ENCODE measurements at places on chromosomes 4 and X.

GRCh38 chr4:106583567-106583966 lies 215.0 kb upstream of the GIMD1 start:
- peak; percentile 92 for DNase-seq

DNA sequence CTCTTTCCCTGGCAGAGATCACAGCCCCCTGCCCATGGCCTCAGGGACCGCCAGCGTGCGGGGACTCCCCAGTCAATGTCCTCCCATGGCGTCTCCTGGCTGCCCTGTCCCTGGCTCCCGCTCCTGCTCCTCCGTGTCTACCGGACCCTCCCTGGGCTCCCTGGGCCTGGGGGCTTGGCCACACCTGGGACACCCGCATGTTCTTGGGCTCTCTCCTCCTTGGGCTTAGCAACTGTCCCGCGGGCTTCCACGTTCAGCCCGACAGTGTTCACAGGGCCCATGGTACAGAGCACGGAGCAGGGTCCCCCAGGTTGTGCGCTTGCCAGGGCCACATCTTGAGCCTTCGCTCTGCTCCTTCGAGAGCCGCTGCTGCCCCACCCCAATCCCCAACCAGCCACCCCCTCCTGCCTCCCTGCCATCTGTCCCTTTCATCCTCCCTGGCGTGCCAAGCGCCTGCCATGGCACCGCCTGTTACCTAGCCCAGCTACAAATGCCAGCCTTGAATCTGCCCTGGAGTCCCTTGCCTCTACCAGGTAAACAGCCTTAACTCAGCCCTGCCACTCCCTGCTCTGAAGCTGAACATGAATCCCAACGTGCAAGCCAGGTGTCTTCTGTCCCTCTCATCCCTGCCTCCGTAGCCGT lies 3.9 kb downstream of the AVPR2 start:
- DNase-seq = no peak

DNA sequence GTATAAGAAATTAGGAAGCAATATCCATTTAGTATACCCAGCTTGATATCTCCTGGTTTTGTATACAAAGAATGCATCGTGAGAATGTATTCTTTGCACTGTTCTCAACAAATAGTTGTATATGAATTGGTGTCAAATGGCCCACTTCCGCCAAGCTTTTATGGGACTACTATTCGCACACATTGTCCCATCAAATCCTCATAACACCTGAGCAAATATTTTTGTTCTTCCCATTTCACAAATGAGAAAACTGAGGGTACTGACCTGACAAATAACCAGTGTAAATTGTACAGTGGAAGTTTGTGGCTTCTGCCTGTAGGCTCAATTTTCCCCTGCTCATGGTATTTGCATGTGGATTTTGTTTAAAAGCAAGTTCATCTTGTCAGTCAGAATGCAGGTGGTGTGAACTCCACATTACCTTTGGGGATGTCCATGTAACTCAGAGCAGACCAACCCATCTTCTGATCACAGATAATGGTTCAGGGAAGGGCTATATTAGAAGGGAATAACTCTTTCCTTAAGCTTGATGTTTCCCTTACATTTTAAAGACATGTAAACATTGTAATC lies 51.5 kb upstream of the FAM241A start:
- no peak for DNase-seq

- no peak for DNase-seq
Observed at GRCh38 chrX:113959912-113960626, 623.8 kb upstream of the HTR2C start.

- DNase-seq = no peak
Observed at GRCh38 chr4:80189956-80190677, 7.2 kb upstream of the PRDM8 start.

DNA sequence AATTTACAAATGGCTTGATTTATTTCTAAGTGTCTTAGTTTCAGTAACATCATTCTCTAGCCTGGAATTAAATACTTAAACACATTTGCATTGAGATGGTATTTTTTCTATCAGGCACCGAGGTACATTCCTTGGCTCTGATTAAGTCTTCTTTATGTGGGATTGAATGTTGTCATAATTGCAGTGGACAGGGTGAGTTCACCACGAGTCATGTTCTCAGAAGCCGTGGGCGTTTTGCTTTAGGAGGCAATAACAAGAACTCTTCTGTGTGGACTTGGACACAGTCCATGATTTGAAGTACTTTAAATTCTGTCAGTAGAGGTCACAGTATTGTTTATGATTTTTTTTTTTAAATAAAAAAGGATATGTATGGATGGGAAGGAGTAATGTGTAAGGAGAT lies 57.1 kb upstream of the EFHC2 start:
- DNase-seq = peak; percentile 35

DNA sequence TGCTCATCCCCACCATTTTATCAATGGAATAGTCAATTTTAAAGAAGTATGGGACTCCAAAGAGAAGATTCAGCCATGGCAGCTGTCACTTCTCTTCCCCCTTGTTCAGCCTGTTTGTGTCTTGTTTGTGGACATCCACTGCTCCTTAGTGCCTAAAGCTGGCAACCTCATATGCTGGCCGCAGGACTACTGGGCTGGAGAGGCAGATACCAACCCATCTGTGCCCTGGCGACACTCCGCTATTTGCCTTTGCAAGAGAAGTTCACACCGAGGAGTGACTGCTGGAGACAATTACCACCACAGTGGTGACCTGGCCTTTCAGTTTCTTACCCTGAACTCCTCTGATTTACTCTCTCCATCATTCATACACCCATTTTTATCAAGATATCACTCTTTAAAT lies 64.3 kb downstream of the NHSL2 start:
- no peak for DNase-seq

DNA sequence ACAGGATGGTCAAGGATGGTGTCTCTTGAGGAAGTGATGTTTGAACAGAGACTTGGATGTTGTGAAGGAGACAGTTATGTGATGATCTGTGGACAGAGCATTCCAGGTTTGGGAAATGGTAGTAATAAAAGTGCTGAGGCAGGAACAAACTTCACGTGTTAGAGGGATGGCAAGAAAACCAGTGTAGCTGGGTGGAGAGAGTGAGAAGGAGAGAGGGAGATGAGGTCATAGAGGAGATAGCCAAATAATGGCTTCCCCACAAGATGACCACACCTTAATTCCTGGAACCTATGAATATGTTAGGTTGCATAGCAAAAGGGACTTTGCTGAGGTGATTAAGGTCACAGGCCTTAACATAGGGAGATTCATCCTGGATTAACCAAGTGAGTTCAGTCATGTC lies 75.6 kb upstream of the GPR50 start:
- no peak for DNase-seq

DNA sequence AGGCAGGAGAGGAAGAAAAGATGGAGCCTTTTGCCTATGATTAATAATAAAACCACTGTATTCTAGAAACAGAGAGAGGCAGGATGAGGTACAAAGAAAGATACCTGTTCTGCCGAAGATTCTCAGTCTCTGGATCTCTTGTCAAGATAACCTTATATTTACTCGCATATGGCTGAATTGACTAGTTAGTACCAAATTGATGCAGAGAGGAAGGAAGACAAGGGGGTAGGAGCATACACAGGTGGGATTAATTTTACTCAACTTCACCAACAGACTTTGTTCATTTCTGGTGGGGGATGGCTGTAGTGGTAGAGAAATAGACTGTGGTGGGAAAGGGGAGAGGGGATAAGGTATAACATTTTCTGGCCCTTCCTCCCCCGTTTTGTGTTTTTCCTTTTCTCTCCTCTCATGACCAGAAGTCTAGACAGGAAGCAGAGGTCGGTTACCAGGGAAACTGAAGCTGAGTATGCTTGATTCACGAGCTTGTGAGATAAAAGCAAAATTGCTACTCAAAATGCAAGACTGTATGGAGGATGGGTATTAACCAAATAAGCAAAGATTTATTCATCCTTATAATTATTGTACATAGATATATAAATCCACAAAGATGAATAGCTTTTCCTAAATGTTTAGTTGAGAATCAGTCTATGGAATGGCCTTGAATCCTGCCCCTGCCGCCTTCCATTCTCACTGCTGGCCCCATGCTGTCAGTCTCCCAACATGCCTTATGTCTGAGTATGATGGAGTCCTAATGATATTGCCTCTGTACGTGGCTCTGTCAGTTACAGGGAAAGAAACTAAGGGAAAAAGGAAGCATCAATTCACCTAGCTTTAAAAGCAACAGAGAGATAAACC lies 17.8 kb upstream of the PAGE2B start:
- DNase-seq = no peak

GRCh38 chr4:37732526-37733186 lies 46.5 kb upstream of the RELL1 start:
- DNase-seq = no peak

- DNase-seq = no peak
Observed at GRCh38 chrX:136034668-136035067, 49.4 kb downstream of the SLC9A6 start.

DNA sequence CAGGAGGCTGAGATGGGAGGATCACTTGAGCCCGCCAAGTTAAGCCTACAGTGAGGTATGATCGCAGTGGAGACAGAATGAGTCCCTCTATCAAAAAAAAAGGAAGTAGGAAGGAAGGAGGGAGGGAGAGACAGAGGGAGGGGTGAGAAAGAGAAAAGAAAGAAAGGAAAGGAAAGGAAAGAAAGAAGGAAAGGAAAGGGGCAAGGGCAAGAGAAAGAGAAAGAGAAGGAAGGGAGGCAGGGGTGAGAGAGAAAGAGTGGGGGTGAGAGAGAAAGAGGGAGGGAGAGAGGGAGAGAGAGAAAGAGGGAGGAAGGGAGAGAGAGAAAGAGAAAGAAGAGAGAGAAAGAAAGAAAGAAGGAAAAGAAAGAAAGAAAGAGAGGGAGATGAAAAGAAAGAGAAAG lies 13.2 kb downstream of the ELF2 start:
- no peak for DNase-seq

GRCh38 chr4:134243742-134244713 lies 42.4 kb upstream of the PABPC4L start:
- no peak for DNase-seq

GRCh38 chr4:61864286-61864685 lies 664.2 kb downstream of the ADGRL3 start:
- no peak for DNase-seq

DNA sequence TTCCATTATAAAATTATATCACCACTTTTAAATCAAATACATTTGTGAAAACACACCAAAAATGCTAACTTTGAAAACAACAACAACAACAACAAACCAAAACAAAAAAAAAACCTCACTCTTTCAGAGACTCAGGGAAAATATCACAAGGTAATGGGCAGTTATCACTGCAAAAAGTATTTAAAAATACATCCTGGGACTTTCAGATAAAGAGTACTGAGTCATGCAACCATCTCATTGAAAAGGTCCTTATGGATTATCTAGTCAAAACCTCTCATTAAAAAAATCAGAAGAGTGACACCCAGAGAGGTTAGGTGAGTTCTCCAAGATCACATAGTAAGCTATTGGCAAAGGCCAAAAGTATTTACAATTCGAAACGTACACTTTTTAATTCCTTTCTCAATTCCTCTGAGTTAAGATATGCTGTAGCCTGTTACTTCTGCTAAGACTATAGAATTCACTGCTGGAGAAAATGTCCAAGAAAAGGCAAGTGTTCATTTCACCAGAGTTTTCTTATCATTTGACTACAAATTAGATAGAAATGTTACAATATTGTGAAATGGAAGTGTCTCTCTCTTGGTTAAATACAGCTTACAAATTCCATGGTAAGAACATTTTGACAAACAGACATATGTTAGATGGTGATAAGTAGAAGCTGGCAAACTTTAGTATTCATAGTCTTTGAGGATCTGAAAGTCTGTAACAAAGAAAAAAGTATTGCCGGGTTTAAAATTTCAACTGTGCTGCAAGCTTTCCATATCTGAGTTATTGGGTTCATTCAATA lies 9.3 kb downstream of the STX18 start:
- no peak for DNase-seq

GRCh38 chr4:26086621-26087441 lies 172.8 kb downstream of the SMIM20 start:
- DNase-seq = no peak

GRCh38 chr4:153555730-153556434 lies 89.7 kb downstream of the TMEM131L start:
- DNase-seq = no peak

DNA sequence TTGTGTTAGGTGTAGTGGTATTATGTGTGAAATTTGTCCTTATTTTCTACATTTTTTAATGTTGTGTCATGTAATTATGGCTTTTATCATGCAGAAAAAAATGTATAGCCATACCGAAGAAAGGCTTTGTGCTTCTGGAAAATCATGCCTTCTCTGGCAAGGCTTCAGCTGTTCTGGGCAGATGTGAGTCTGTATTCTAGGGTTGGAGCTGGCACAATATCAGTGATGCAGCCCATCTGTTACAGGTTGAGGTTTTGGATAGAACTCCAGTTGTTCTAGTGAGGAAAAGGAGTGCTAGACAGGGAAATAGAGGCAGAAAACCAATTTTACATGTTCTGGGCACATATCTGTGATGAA lies 44.8 kb upstream of the PRSS12 start:
- DNase-seq = no peak
